ENCODE measurements at places on chromosomes 2 and 18. TPM values are rescaled to one million over a fixed set of nuclear protein-coding genes. Genes with fewer than 3 reads are reported as not detected.

- DNase-seq = no peak
Measured at GRCh38 chr18:12318334-12318697, 10.3 kb downstream of the TUBB6 start.

- DNase-seq = no peak
Measured at GRCh38 chr2:128666596-128666995, 347.9 kb upstream of the HS6ST1 start.

- DNase-seq = no peak
Measured at GRCh38 chr18:49795612-49796552, 17.5 kb downstream of the ACAA2 start.

Gene ASB18
- total RNA-seq = not detected
